ENCODE measurements at places on chromosomes 11 and 22.

- DNase-seq = peak; percentile 32
These were observed 1.5 kb upstream of the LARGE1 start for GRCh38 chr22:33921525-33922348.

DNA sequence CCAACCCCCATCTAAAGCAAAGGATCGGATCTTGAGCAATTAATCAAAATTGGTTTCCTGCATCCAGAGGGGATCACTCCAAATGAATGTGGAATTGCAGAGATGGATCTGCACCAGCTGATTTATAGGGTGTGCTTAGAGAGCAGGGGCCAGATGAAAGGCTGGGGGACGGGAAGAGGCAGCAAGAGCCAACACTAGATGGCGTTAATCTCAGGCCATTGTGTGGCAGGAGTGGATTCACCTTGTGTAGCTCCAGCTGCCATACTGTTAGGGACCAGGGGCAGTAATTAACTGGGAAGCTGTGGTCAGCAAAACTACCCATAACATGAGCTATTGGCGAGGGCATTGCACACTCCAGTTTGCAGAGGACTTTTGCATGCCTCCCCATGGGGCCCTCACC lies 35.6 kb downstream of the SERPINH1 start:
- DNase-seq = no peak

DNA sequence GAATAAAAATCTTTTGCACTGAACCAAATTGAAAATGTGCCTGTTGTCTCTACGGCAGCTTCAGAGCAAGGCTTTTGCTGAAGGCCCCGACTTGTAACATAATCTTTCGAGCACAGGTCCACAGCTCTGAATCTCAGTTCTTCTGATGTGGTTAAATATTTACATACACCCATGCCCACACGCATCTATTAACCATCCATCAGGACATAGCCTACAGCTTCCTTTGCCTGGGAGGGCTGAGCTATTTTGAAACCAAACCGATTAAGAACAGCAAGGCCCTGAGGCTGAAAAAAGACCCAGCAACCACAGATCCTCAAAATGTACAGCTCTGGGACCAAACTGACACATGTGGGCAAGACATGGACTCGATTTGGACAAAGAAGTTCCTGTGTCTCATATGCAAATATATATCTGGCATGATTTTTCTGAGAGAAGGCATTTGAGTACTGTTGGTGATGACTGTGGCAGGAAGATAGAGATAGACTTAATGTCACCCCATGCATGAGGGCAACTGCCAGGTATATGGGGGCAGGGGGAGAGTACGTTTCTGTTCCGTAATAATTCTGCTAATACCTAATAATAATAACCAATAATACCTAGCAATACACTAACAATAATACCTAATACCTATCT lies 322.7 kb upstream of the PLET1 start:
- no peak for DNase-seq

GRCh38 chr11:73358071-73358470 lies 18.1 kb upstream of the RELT start:
- DNase-seq = no peak

GRCh38 chr11:121793291-121793690 lies 322.7 kb downstream of the BLID start:
- DNase-seq = peak; percentile 23

- DNase-seq = peak; percentile 77
These were observed 32.4 kb downstream of the ZC3H12C start for GRCh38 chr11:110125632-110126031.

DNA sequence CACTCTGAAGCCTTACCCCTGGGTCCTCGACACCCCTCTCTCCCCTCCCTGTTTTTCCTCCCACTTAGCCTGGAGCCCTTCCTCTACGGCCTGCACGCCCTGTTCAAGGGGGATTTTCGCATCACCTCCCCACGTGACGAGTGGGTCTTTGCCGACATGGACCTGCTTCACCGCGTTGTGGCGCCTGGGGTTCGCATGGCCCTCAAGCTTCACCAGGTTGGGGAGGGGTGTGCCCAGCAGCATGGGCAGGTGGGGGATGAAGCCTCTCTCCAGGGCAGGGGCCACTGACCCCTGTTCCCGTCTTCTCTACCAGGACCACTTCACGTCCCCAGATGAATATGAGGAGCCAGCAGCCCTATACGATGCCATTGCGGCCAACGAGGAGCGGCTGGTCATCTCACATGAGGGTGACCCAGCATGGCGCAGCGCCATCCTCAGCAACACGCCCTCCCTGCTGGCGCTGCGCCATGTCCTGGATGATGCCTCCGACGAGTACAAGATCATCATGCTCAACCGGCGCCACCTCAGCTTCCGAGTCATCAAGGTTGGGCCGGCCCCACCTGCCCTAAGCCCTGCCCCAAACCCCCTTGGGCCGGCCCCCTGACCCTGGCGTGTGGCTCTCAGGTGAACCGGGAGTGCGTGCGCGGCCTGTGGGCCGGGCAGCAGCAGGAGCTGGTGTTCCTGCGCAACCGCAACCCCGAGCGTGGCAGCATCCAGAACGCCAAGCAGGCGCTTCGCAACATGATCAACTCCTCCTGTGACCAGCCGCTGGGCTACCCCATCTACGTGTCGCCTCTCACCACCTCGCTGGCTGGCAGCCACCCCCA lies 2.8 kb upstream of the SIPA1 start:
- DNase-seq = no peak

DNA sequence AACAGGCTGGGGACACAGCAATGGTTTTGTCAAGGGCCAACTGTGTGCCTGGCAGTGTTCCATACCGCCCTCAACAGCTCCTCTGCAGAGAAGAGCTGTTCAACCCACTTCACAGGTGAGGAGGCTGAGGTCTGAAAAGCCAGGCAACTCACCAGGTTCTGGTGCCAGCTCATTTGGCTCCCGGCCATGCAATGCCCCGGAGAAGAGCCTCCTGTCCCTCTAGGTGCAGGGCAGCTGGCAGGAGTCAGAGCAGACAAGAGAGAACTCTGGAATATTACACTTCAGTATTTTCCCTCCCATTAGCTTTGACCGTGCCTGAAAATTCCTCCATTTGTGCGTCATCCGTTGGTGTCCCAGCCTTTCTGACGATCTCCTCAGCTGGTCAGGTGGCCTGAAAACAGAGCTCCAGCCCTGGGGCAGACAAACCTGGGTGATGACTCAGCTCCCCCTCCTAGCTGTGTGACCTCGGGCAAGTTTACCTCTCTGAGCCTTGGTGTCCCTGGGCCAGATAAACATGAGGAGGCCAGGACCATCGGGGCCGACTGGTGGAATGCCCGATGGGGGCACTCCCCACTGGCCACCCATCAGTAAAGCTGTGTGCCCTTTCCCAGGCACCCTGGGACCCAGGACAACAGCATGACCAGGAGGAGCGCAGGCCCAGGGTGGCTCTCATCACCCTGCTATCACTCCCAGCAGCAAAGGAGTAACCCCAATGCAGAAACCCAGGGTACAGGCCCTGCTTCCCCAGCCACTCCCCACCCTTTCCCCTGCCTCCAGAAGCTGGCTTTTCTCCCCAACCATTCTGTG lies 9.6 kb upstream of the C1QTNF6 start:
- peak; percentile 45 for DNase-seq

- DNase-seq = no peak
These were observed 125.9 kb upstream of the SPON1 start for GRCh38 chr11:13836666-13837065.

GRCh38 chr22:48535868-48536540 lies 1291.7 kb downstream of the BRD1 start:
- DNase-seq = no peak

DNA sequence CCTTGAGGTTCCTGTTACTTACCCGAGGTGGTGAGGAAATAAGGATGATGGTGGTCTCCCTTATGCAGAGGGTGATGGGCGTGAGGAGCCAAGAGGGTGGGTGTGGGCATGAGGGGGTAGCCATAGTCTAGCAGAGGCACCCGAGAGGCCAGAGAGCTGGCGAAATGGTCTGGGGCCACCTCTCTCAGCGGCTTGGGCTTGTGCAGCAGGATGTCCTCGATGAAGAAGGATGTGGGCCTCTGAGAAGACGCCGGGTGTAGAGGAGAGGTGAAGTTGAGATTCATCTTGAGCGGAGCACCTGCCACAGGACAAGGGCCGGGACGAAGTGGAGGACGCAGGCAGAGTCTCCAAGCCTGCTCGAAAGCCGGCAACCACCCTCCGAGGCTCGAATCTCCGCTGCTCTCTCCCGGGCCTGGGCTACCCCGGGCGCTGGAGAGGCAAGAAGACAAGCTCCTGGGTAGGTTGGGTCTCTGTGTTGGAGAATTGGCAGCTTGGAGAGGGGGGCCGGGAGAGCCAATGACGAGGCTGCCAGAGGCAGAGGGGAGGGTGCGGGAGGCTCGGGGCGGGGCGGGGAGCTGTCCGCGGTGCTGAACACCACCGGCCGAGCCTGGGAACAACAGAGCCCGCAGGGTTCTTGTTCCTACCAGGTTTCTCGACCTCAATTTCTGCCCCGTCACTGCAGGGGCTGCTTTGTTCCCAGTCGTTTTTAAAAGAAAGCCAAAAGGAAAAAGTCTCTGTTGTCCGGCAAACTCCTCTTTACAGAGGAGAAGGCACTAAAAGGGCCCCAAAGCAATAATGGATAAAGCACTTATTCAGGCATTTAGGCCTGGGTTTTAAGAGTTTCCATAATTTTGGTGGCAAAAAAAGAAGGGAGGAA lies at the start of gene BSX:
Gene BSX, minus strand, starts transcription at position 447 of the 877 bp plus-strand sequence. Its CDS starts 163 bp downstream, at position 284.
- peak; percentile 2 for DNase-seq

DNA sequence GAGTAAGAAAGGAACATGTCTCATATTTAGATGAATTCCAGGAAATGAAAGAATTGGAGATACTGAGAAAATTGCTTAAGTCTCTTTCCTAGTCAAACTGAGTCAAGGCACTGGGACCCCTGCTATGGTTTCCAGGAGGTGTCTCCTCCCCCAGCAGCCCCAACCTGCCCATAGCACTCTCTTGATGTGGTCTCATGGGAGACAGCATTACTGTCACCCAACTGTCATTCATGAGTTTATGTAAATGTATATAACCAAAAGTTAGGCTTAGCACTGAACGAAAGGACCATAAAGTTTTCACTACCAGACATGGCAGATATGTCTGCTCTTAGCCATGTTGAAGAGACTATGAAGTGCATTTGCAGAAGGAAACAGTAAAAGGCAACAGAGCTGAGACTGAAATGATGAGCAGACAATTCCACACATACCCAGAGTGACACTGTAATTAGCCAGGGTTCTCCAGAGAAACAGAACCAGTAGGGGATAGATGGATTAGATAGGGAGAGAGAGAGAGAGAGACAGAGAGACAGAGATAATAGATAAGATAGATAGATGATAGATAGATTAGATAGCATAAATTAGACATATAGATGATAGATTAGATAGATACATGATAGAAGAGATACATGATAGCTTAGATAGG lies 328.1 kb downstream of the BRD1 start:
- DNase-seq = no peak

GRCh38 chr11:33329705-33330329 lies 72.6 kb downstream of the HIPK3 start:
- peak; percentile 64 for DNase-seq

DNA sequence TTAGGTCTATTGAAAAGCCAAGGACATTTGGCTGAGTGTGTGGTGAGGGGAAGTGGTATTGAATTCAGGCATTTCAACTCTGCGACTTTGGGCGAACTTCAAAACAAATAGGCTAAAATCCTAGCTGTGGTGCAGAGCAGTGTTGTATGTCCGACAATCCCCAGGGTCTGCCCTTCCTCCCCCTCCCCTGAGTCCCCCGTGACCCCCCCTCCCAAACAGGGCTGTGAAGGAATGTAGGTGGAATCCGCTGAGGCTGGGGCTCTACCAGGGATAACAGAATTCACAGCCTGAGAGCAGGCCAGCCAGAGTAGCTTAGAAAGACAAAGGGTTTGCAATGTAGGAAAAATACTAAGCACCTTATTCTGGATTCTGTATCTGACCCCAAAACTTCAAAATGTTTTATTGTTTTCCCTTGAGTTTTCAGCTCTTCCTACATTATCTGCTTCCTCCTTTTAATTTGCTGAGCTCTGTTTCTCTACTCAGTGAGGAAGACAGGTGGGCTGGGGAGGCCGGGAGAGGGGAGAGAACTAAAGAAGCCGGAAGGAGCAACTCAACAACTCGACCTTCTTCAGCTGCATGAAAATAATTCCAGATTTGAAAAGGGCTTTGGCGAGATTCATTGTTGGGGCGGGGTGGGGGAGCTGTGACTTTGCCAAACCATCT lies 315.2 kb downstream of the BLID start:
- DNase-seq = peak; percentile 6

DNA sequence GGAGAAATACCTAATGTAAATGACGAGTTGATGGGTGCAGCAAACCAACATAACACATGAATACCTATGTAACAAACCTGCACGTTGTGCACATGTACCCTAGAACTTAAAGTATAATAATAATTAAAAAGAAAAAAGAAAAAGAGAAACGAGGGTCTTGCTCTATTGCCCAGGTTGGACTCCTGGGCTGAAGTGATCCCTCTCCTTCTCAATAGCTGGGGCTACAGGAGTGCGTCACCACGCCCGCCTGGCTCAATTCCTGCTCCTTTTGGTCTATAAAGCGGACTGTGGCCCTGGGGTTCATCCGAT lies 521 bp upstream of the PTS start:
- no peak for DNase-seq

DNA sequence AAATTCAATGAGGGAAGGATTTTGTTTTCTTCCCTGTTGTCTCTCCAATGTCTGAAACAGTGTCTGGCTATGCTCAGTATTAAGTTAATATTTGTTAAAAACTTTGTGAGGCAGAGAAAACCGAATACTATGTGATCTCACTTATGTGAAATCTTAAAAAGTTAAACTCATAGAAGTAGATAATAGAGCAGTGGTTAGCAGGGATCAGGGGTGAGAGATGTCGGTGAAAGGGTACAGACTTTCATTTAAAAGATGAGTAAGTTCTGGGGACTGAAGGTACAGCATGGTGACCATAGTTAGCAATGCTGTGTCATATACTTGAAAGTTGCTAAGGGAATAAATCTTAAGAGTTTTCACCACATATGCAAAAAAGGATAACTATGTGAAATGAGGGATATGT lies 244.6 kb downstream of the AASDHPPT start:
- DNase-seq = no peak

DNA sequence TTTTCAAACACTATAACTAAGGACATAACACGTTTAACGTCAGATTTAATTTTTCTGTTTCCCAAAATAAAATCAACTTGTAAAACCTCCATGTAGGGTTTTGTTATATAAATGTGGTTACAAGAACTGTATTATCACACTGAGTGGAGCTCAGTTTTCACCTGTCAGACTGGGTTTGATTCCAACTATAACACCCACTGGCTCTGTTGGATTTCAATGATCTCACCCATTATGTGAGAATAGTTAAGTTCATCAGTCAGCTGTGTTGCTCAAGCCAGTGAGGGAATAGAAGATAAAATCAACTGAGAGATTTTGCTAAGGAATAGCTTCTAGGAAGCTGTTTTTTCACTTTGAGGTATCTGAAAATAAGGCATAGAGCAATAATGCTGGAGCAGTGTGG lies 5.1 kb upstream of the OR52R1 start:
- DNase-seq = no peak

GRCh38 chr11:72426758-72427157 lies 7.6 kb downstream of the CLPB start:
- DNase-seq = no peak

- no peak for DNase-seq
These were observed 91.8 kb upstream of the UBASH3B start for GRCh38 chr11:122563761-122564160.

GRCh38 chr22:40479887-40480538 lies 109.6 kb downstream of the SGSM3 start:
- DNase-seq = peak; percentile 50

Measured in fibroblast of gingiva (primary cell).